ENCODE measurements at places on chromosomes 3 and 15.

- DNase-seq = no peak
Measured at GRCh38 chr3:96548073-96548472, 266.3 kb upstream of the EPHA6 start.

GRCh38 chr3:120013481-120013880 lies 80.8 kb downstream of the GSK3B start:
- DNase-seq = no peak

- no peak for DNase-seq
Measured at GRCh38 chr3:65348398-65348995, 660.7 kb upstream of the ADAMTS9 start.

GRCh38 chr3:183819831-183820230 lies 5.5 kb downstream of the MAP6D1 start:
- DNase-seq = no peak

DNA sequence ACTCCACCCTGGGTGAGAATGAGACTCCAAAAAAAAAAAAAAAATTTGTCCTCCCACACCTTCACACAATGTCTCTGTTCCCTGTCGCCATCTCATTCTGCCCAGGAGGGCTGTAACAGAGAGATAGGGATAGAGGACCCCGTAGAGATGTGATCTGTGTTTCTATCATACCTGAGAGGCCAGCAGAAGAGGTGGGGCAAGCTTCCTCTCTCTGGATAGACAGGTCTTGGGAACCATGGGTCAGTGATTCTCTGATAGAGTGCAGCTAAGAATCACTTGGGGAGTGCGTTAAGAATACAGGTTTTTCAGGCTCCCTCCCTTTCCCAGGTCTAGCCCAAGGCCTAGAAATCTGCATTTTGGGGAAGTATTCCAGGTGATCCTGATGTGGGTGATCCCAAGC lies 8.3 kb downstream of the CA12 start:
- no peak for DNase-seq

DNA sequence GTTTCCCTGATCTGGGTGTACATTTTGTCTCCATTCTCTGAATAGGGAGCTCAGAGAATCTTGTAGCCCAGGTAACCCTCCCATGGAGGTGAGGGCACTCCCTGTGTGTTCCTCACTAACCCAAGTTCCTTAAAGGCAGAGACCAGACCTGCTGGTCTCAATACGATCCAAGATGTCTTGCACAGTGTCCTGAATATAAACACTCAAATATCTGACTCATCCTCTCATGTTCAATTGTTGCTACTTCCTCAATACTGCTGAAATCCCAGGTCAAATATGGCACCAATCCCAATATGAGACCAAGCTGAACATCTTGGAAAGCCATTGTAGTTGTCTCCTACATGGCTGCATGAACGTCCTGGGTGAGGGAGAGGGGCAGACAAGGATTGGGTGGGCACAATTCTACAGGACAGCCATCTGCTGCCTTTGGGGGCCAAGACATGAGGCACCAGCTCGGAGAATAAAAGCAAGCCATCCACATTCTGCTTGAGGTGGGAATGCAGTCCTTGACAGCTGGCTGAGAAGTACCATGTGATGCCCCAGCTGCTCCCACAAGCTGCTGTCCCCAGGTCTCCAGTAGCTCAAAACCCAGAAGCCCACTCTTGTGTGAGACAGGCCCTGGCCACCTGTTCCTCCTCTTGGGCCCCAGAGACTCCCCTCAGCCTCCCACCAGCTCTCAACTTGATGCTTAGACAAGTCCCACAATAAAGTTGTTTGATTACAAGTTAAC lies 18.2 kb downstream of the TBC1D2B start:
- DNase-seq = no peak

DNA sequence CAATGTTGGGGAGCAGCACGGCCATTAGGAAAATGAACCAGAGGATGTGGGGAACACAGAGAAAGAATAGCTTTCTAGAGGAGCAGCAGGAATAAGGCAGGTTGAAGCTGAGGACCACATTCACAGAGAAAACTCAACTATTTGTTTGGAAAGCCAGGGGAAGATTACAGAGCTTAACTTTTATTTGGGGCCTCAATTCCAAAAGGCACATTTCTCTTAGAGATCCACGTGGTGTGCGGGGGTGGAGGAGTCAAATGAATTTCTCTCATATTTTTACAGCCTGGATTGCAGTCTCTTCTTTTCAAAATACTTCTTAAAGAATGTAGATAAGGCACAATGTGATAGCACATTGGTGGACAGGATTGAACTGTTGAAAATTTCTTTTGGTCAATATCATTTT lies 253.7 kb downstream of the ROBO1 start:
- DNase-seq = no peak

Measured in stimulated activated naive CD8-positive, alpha-beta T cell treated with anti-CD3 and anti-CD28 coated beads, Interleukin-15, Interleukin-2, amounts not matched to agents 100 U/mL and 50 U/mL, for 24 hours (primary cell).